NCI-H1048 (cell line): ENCODE measurements at places on chromosomes 3 and 15.

DNA sequence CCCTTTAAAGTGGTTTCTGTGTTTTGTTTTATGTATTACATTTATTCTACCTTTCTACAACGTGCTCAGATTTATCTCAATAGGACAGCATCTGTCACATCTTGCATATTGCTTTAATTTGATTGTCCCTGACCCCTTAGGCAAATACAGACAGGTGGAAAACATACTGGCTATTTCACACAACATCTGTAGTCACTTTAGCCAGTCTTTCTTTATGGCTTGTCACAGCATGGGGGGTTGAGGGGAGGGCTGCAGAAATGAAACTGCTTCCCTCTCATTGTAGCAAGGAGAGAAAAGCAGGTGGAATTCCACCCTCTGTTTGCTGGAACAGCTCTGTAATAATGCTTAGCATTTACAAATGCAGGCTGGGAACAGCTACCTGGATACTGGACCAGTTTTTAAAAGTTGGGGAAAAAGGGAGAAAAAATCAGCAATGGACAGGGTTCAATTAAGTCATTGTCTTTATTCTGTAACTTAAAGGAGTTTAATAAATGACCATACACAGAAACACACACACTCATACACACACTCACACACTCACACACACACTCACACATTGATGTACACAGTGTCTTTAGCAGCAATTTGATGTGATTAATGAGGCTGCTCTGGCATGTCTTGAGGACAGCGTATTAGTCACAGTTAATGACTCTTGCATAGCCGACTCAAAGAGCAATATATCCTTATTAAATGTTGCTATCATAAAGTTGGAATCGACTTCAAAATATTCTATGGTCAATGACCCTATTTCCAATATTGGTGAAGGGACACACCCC is 283.7 kb upstream of the GBE1 start:
- DNase-seq, result no peak

DNA sequence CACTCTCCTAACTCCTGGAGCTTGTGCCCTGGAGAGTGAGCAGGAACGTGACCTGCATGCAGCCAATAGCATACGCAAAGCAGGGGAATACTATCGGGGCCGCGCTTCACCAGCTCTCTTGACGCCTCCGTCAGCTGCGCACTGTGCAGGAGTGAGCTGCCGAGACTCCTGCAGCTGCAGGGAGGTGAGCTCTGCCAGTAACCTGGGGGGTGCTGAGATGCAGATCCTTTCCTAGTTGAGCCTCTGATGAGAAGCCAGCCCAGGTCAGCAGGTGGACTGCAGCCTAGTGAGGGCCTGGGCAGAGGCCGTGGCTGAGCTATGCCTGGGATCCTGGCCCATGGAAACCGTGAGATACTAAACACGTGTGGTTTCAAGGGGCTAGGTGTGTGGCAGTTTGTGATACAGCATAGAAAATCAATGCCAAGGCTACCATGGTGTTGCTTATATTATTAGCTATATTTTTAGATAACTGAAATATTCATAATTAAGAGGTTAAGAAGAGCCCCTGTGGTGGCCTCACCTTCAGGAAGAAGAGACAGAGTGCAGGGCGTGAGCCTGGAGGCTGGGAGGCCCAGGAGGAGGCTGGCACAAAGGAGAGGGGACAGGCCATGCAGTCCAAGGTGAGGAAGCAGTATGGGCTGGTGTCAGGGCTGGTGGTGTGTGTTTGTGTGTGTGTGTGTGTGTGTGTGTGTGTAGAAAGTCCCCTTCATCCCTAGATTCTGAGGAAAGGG is 5.9 kb upstream of the DNAJB8 start:
- DNase-seq, result no peak

DNA sequence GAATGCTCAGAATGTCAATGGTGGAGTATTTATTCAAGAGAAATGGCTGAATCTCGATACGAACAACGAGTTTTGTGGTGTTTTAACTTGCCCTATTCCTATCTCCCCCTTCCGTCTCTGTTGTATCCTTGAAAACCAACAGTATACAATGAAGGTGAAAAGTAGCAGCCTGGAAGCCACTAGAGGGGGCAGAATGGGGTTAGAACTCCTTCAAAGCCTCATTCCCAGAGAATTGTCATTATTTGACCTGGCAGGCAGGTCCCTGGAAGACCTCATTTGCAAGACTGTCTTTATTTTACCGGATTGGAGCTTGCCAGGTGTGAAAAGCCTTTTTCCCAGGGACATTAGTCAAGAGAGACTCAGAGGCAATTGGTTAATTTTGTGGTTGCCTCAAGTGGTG is 139.4 kb downstream of the LRRC28 start:
- no peak for DNase-seq

DNA sequence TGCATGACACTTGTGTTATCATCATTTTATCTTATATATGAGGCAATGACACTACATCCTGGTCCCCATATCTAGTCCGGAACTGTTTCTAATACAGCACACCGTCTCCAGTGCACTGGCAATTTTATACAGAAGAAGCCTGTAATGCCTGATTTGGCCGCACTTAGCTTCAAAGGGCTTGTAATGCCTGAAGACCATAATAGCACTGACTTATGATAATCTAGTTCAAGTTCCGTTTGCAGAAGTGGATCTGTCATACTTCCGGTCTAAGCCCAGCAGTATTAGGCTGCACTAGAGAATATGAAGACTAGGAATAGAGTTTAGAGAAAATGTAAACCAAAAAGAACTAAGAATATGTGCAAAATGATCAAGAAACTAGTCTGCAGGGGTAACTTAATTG is 1.3 kb downstream of the BNIP2 start:
- DNase-seq, result no peak

GRCh38 chr3:64399205-64399800 is 174.0 kb upstream of the PRICKLE2 start:
- peak; percentile 8 for DNase-seq

DNA sequence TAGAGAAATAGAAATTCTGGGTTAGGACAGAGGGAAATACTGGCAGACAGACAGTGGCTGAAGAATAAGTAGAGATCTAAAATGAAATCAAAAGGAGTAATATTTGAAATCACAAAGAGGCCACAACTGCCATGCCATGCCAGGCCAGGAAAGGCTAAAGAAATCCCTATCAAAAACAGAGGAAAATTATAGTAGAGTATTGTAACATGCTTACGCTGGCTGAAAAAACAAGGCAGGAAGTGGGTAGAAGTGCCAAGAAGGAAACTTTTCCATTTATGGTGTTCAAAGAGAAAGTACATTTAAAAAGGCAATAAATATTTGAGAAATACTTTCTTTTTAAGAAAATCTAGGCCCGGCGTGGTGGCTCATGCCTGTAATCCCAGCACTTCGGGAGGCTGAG is 415.7 kb downstream of the PLCL2 start:
- DNase-seq, result no peak

GRCh38 chr15:90749754-90750153 is 32.6 kb downstream of the BLM start:
- no peak for DNase-seq
